ENCODE measurements at places on chromosomes 2 and 18.

DNA sequence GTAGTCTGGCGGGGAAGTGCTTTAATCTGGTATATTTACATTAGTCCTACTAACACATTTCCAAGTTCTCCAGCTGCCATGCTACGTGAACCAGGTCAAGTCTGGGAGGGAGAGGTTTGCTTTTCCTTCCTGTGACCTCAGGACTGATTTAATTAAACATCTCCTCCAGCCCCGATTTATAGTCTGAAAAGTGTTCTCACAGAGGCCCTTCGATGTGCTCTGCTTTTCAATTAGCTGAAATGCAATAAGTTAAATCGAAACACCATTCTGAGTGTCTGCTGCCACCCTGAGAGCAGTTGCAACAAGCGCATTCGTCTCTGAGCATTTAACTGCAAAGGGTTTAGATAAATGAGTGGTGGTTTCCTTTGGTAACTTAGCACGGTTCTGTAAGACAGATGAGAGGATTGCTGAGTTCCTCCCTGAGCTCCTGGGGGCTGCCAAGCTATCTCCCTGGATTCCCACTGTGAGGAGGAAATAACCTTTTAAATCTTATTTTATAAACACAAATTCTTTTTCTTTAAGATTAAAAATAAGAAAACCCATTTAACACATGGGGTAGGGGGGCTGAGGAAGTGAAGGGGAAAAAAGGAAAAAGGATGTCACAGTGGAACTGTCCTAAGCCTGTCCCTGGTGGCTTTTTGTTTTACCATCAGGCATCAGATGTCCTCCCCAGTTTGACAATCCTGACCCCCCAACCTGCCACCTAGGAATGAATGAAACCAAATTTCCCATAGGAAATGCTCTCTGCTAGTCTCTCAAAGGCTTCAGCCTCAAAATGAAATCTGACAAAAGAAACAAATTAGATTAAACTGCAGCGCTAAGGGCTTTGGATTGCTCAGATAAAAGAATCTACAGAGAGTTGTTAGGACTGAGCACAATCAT is 56.5 kb upstream of the CREB1 start:
- no peak for DNase-seq

DNA sequence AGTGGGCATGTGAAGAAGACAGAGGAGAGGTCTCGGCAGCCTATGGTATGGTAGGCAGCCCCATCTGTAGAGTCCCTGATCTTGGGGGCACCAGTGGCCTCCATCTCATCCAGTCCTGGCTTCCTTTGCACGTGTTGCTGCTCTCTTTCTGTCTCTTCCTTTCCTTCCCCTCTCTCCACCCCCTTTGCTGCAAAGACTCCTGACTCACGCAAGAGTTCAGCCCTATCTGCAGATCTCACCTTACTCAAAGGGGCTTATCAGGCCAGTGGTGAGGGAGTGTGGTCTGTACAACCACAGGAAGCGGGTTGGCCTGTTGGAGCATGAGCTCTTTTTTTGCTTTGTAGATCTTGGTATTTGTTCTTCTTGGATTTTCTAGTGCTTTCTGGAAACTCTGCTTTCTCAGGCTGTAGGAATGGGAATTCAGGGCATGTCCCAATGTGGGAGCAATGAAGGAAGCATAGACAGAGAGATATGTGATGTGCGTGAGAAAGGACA is 14.6 kb upstream of the NT5DC4 start:
- peak; percentile 61 for DNase-seq

GRCh38 chr2:212832211-212833195 is 293.9 kb upstream of the ERBB4 start:
- no peak for DNase-seq

- DNase-seq = no peak
These were observed 6.6 kb upstream of the ASAP2 start for GRCh38 chr2:9199716-9200632.

GRCh38 chr2:25131567-25132298 is 36.6 kb downstream of the POMC start:
- DNase-seq = no peak

- no peak for DNase-seq
These were observed 754.6 kb upstream of the SOX11 start for GRCh38 chr2:4937550-4937949.

DNA sequence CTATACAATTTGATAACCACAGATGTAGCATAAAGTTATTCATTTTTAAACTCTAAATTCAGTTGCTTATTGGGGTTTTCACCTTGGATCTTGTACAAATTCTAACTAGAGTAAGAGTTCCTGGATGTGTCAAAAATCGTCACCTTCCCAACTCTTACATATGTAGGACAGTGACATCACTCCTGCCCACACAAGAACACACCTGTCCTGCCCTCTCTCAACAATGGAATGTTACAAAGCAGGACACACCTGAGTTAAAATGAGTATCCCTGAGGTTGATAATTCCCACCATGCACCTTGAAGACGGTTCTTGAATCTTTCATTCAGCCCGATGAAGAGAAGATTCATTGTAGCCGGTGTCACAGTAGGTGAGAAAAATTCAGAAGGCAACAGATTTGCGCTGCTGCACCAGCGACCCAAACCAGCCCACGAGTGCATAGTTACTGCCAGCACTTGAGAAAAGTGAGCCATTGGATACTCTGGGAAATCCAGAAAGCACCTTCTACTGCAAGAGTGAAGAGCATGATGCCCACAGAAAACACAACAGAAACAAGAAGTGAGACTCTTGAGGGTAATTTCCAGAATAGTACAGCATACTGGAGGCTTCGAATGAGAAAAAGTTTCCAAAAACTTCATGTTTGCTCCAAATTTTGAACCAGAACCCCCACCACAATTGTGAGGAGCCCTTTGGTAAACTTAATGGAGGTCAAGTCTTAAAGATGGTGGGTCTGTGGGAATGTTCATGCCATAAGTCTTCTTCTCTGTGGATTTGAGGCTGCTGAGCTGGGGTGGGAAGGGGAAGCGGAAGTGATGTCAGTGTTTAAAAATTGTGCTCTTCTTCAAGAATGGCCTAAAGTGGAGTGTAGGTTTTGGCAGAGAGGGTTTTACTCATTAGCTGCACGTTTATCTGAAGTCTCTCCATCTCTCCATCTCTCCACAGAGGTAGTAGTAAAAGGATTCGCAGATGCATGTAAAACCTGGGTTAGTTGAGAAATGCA is 34.7 kb upstream of the ADAM23 start:
- DNase-seq = no peak

DNA sequence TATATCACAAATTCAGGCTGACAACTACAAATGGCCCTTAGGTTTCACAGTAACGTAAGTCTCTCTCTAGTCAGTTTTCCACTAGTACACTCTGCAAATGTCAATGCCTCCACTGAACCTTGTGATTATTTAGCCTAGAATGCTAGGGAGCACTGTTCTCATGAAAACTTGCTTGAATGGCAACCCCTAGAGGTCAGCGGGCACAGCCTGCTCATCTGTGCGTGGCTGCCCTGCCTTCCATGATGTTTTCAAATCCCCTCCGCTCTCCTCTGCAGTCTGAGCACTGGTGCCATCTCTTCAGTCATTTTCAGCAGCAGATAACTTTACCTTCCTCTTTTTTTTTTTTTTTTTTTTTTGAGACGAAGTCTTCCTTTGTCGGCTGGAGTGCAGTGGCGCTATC is 84.1 kb upstream of the GULP1 start:
- no peak for DNase-seq
